ENCODE measurements at places on chromosomes 7 and 10. TPM values are rescaled to one million over a fixed set of nuclear protein-coding genes. Genes with fewer than 3 reads are reported as not detected.

GRCh38 chr10:129523031-129523722 is 56.1 kb downstream of the MGMT start:
- no peak for DNase-seq

GRCh38 chr7:26609532-26609931 is 254.9 kb downstream of the SKAP2 start:
- DNase-seq, result no peak

GRCh38 chr10:128275388-128276177 is 149.4 kb upstream of the MKI67 start:
- DNase-seq, result no peak

KCND2 gene
- not detected for total RNA-seq

GRCh38 chr10:80487791-80488538 is 33.9 kb downstream of the TSPAN14 start:
- DNase-seq, result peak; percentile 68

KNDC1 gene
- total RNA-seq, result 11.6 TPM

- DNase-seq, result no peak
Observed at GRCh38 chr7:119065966-119066365, 841.5 kb downstream of the ANKRD7 start.

SSC4D gene
- total RNA-seq, result 1.2 TPM

DNA sequence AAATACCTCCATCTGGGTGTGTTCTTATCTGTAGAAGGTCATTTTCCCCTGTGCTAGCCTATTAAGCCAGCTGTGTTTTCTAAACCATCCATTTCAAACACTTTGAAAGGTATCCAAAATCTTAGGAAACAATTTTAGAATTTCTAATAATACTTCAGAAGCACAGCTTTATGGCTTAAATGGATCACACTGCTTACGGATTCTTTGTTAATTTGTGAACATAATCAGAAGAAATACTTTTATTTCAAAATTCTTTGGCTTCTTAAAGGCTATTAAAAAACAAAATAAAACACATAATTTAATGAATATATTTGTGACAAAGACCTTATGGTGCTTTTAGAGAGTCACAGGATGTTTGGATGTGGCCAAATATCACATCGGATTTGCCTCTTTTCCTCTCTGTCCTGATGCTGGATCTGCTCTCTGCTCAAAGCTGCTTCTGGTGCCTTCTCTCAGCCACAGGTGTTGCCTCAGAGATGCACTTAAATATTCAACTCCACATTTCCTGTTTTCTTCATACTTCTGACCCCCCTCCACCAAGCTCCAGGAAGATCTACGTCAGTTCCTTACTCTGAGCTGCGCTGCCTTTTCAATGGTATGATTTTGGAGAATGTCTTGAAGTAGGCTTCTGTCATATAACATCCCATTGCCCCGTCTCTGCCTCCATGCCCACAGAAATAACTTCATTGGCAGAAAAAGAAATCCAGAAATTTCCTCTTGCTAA is 230.6 kb downstream of the MLLT10 start:
- no peak for DNase-seq

- DNase-seq, result no peak
Observed at GRCh38 chr10:120422457-120422856, 34.6 kb upstream of the PLPP4 start.

- DNase-seq, result no peak
Observed at GRCh38 chr7:38928506-38928905, 19.5 kb upstream of the VPS41 start.
